ENCODE measurements at places on chromosomes 16 and 17.

DNA sequence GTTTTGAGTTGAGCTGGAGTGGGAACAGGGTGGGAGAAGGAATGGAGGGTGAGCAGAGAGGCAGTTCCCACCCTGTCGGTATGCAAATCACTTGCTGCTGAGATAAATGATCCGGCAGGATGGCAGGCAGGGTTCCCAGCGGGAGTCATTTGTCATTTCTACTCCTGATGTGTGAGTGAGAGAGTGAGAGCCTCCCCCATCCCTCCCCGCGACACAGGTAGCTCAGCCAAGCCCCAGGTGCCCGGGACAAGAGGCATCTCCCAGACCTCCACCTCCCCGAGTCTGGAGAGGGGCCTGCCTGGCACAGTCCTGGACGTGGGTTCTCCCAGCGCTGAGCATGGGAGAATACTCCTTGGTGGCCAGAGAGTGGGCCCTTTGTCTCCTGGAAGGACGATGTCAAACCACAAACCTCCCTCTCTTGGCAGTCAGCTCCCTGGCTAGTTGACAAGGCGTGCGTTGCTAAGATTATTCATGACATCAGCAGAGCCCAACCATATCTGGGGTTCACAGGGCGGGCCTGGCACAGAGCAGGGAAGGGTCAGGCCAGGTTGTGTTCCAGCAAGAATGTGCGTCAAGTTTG, 33.7 kb upstream of the TNRC6C start:
- DNase-seq, result no peak

- DNase-seq, result no peak
These were observed 6.2 kb downstream of the PHF12 start for GRCh38 chr17:28944862-28945741.

- DNase-seq, result peak; percentile 66
These were observed 39.7 kb downstream of the ARHGAP17 start for GRCh38 chr16:24975428-24975889.

- DNase-seq, result peak; percentile 73
These were observed 29.9 kb downstream of the PLCG2 start for GRCh38 chr16:81808933-81809480.

GRCh38 chr16:4664538-4665418, 28.6 kb upstream of the NUDT16L1 start:
- DNase-seq, result peak; percentile 65

GRCh38 chr16:27242868-27243590, 25.5 kb downstream of the NSMCE1 start:
- no peak for DNase-seq

GRCh38 chr17:57785022-57785421, 39.9 kb upstream of the CCDC182 start:
- no peak for DNase-seq

- no peak for DNase-seq
These were observed 2.5 kb upstream of the AKAP10 start for GRCh38 chr17:19979917-19980770.

DNA sequence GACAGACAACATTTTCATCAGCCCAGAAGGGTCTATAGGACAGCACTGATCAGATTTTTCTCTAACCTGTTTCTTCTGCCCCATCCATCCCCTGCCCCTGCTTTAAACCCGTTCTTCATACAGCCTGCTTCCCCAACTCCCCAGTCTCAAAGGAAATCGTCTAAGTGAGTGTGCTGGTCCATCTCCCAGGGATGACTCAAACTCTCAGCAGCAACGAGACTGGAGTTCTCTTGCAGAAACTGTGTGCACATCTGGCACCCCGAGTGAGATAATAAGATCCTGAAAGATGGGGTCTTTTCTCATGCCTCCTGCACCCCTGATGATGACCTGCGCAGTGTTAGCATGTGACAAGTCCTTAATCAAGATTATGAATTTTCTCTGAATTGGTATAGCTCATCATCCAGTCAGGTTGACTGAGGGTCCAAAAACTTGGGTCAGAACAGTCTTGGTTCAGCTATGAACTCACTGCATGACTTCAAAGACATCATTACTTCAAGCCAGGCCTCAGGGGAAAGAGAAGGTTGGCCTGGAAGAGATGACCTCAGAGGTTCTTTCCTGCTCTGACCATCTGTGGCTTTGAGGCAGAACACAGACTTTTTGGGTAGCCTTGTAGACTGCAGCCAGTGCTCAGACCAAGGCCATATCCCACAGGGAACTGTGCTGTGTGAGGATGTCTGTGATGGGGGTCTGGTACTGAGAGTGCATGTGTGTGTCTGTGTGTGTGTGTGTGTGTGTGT, 117.9 kb downstream of the SPACA3 start:
- DNase-seq, result no peak

DNA sequence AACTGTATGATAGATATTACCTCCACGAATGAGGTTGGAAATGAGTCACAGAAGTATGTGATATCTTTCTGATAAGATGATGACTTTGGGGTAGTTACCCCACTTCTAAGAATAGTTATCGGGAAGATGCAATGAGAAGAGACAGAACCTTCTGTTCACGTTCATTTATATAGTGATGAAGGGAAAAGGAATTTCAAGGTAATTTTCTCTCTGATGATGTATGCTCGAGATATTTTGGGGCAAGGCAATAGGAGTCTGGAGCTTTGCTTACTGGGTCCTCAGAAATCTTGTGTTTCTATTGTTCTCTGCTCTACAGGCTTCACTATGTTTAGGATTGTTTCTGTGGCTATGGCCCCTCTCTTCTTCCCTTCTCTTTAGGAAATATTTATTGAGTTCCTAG, 1389.6 kb downstream of the CDH8 start:
- DNase-seq, result no peak

DNA sequence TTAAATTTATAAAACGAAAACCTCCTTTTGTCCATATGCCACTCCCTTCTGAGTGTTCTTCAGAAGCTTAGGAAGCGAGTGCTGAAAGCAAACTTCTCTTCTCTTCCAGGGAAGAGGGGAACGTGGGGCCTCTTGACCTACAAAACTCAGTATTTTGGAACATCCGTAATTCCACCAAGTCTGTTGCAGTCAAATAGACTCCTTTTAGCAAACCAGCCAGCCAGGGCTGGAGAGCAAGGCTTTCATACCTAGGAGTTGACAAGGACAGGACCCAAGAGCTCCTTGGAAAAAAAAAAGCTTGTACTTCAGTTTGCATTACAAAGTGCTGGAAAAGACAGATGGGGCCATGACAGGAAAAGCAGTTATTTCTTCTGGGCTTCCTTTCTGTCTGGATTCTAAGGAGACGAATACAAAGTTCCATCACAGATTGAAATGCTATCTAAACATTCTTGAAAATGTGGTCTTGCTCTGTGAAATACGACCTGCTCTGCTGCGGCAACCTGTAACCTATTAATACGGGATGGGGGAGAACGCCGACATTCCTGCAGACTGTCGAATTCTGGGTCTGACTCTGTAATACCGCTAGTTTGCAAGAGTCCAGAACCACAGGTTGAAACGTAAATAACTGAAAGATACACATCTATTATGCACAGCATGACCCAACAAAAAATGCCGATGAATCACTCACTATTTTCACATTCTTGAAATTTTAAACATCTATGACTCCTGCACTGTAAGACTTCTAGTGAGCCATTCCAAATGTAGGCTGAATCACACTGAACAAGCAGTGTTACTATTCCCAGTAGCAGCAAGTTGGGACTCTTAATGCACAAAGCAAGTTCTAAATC, 20.6 kb downstream of the VPS53 start:
- no peak for DNase-seq

DNA sequence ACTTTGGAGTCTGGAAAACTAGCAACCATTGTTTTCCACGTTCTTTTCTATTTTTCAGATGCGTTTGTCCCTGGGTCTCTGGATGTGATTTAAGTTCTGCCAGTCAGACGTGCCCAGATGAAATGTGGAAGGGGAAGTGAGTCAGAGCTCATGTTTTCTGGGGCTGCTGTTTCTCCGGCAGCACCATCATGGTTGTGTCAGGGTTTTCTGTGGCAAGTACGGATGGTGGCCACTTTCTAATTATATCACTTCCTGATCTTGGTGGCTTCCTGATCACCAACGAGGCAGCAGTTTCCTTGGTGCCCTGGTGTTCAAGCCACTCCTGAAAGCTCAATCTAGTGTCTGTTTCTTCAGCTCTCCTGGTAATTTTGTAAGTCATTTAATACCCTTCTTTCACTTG, 31.4 kb upstream of the PMFBP1 start:
- DNase-seq, result peak; percentile 32

DNA sequence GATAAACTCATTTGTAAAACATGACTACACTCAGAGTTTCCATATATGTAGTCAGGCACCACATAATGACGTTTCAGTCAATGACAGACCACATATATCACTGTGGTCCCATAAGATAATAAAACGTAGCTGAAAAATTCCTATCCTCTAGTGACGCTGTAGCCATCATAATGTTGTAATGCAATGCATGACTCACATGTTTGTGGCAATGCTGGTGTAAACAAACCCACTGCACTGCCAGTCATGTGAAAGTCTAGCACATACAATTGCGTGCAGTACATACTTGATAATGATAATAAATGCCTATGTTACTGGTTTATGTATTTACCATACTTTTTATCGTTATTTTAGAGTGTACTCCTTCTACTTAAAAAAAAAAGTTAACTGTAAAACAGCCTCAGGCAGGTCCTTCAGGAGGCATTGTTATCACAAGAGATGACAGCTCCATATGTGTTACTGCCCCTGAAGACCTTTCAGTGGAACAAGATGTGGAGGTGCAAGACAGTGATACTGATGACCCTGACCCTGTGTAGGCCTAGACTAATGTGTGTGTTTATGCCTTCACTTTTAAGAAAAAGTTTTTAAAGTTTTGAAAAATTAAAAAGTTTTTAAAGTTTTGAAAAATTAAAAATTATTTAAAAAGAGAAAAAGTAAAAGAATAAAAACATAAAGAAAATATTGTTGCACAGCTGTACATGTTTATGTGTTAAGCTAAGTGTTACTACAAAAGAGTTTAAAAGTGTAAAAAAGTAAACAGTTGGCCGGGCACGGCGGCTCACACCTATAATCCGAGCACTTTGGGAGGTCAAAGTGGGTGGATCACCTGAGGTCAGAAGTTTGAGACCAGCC, 9.0 kb downstream of the STAT5B start:
- no peak for DNase-seq

DNA sequence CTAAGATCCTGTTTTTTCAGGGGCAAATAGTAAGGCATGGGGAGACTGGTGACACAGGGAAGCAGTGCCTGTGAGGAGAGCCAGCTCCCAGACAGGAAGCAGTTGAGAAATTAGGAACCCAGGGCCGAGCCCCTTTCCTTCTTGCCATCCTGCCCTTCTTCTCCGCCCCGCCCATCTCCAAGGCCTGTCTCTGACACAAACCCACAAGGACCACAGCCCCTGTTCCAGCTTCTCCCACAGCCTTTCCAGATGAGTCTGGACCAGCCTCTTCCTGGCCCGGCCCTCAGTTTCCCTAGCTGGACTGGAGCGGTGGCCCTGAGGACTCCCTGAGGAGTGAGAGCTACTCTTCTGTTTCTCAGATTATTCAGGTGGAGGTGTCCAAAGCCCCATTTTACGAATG, 9.9 kb downstream of the CCDC102A start:
- DNase-seq, result no peak

GRCh38 chr16:642189-643049, 791 bp downstream of the MCRIP2 start:
- DNase-seq, result peak; percentile 68

DNA sequence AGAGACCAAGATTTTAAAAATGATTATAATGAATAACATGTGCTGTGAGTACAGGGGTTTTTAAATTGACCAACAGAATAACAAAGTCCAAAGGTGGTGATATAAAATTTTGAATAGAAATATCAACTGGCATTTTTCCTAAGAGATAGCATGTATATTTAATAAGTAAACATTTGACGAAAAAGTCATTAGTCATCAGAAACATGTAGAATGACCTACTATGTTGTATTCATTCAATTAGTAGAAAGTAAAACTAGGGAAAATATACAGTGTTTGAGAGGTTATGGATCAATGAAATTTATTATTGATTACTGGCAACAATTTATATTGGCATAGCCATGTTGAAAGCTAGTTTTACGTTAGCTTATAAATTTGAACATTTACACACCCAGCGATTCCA, 30.6 kb upstream of the CNTNAP4 start:
- no peak for DNase-seq

- DNase-seq, result no peak
These were observed 1.7 kb downstream of the MTHFSD start for GRCh38 chr16:86553356-86553755.

- no peak for DNase-seq
These were observed at the start of gene EVPL for GRCh38 chr17:76027159-76027839. Gene EVPL, minus strand, starts transcription at chr17:76027306. Its CDS starts 108 bp downstream, at chr17:76027198.
